SW480 (cell line): ENCODE measurements at places on chromosomes 11 and 22.

GRCh38 chr22:47322854-47323253 is 560.4 kb downstream of the TBC1D22A start:
- no peak for DNase-seq

- DNase-seq: no peak
Measured at GRCh38 chr11:3367221-3367620, 11.7 kb downstream of the ZNF195 start.

DNA sequence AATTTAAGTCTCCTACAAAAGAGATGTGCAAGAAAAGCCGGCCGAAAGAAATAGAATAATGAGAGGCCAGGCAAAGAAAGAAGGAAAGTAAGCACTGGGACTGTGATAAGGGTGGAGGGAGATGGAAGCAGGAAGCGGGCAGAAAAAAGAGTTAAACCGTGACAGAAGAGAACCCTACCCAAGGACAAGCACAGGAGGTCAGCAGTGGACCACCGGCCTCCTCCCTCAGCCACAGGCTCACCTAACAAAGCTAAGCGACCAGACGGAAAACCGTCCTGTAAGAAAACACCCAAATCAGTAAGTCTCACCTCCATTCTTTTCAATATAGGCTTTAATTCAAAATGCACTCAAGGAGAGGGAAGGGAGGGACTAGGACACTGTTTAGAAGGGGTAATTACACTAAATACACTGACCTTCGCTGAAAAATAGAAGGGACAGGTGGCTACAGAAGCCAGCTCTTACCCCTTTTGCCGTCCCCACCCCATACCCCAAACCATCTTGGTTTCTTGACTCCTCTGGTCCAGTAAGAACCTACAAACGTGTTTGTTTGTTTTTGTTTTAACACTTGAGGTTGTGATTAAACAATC is 1.9 kb downstream of the FAM181B start:
- no peak for DNase-seq

DNA sequence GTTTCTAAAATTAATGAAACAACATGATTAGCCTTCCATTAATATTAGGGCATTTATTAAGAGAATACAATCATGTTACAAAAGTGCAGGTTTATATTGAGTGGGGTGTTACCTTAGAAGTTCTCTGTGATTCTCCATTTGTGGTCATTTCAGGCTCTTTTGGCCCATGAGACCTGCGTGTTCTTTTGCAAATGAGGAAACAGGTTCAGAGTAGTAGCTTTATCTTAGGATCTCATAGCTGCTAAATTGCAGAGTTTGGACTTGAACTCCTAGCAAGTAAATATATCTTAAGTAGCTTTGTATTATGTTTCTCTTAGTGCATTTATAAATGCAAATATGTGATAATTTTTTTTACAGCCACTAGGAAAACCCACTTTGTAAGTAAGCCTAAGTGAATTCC is 18.3 kb downstream of the FAR1 start:
- no peak for DNase-seq

DNA sequence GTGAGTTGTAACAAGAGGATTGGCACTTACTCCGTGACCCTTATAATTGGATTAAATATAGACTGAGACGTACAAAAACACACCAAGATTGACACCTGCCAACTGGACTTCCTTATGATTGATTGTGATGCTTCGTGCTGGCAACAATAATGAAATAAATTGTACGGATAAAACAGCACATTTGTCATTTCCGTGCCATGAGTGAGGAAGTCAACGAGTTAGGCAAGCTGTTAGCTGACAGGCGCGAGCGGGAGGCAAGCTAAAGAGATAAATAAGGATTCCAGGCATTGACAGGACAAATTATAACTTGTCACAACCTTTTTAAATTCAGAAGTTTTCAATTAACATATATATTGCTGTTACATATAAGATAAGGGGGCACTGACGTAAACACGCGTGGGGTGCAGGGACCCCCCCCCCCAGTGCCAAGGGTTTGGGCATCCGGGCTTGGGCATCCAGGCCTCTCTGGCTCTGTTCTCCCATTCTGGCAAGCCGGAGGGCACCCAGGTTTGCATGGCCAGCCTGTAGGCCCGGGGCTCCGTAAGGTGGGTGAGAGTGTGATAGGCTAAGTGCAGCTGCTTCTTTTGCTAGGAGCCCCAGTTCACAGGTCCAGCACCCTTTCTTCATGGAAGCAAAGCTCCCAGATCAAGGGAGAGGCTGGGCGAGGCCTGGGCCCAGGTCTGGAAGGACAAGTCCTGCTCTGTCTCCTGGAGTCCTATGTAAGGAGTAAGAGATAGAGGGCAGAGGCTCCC is 11.2 kb upstream of the PAX6 start:
- DNase-seq: no peak

GRCh38 chr22:29871684-29872083 is 11.3 kb upstream of the MTMR3 start:
- DNase-seq: no peak

DNA sequence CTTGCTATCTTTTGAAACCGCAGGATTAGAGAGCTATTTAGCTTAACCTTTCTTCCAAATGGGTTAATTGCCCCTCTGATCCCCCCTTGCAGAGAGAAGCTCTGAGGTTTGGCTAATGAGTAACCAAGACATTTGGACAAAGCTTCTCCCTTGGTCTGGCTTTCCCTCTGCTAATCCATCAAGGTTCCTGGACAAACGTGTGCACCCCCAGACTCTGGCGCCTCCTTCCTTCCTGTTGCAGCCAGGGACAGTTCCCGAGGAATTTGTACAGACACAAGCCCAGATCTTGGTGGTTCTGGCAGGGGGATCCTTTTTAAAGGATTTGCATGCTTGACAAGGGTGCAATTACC is 1.6 kb downstream of the KIAA1671 start:
- no peak for DNase-seq

GRCh38 chr11:69033431-69033830 is 15.3 kb upstream of the TPCN2 start:
- no peak for DNase-seq

- DNase-seq: peak; percentile 41
Measured at GRCh38 chr11:118180300-118180703, 3.9 kb upstream of the SCN2B start.

GRCh38 chr11:2867142-2867541 is 18.4 kb downstream of the CDKN1C start:
- DNase-seq: no peak

DNA sequence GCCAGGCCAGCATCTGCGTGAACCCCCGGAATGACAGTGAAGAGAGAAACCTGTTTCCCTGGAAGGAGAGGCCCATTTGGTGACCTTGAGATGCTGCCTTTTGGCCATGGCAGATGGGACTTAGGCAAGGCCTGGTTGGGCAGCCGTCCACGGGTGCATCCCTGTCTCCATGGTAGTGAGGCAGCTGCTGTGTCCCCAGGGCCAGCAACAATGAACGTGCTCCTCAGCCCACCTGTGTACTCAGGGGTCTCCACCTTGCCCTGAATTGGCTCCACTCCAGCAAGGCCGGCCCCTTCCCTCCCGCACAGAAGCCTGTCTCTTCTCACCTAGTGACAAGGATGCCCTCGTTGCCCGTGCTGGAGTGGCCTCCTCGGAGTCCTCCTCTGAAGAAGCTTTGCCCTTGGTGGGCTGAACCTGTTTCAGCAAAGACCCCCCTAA is 441.1 kb downstream of the TBC1D22A start:
- no peak for DNase-seq

- no peak for DNase-seq
Measured at GRCh38 chr11:75242722-75243600, 2.4 kb downstream of the TPBGL start.

DNA sequence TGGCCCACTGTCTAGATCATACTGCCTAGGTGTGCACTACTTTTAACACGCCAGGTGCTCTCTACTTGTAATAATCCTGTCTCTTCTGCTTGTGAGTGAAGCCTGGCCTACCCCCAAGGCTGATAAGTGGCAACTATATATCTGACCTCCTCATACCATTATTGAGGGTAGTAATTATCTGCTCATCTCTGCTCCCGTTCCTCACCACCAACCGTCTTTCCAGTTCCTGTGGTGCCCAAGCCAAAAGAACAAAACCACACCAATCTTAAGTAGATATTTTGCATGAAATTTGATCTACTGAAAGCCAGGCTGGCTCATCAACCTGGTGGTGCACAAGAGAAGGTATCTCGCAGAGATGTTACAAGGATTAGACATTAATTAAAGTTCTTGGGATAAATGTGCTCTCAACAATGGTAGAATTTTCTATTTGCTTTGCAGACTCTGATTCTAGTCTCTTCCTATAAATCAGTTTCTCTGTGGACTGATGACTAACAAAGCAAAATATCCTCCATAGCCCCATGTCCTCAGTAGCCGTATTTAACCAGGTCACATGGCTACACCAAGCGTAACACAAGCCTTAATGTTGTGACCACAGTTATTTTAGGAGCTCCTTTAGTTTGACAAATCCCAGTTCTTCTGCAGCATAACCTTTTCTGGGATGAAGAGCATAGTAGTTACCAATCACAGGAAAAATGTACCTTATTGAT is 267.2 kb downstream of the NTM start:
- DNase-seq: no peak

DNA sequence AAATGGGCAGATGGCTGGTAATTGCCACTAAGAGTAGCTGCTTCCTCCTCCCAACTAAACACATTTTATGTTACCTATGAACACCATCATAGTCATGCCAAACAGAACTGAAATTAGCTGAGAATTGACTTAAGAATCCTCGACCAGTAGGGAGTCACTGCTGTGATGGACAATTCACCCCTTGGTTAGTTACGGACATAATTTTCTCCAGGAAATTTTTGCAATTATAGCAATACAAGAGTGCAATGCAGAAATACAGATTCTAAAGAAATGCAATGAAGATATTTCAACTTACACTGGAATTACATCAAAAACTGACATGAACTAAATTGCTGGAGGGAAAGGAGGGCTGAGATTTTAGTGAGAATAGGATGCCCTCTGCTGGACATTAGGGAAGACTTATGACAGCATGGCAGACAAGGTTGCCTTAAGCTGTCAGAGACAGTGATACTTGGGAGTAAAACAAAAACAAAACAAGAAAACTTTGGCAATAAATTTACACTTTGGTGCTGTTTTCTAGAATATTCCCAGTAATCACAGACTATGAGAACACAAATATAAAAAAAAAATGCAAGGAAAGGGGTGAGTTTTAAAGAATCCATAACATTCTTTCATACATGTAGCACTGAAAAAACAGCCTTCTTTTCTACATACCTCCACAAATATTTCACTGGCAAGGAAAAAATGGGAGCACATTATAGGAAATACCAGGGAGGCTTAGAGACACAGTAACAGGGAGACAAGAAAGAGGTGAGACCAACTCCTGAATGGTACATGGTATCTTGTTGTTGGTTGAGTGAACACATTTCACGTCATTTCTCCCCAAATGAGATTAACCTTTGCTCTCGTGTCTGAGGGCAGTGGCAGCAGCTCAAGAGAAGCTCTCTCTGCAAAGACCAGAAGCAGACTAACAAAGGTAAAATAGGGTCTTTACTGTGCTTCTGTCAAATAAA is 11.2 kb upstream of the PPP2R1B start:
- peak; percentile 74 for DNase-seq

DNA sequence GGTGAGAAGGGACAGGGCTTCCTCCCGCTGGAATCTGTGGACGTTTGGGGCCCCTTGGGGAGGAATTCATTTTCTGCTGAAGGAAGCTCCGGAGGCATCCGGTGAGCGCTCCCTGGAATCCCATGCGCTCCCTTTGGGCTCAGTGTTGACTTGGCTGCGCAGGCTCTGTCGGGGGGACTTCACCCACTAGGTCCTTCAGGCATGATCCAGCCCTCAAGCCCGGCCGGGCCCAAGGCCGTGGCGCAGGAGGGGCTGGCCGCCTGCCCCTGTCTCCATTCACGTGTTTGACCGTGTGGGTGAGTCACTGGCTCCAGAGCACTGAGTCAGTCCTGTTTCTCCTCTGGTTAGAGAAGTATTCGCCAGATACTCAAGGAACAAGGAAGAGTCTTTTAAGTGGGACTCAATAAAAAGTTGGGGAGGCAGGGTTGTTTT is 1.4 kb downstream of the CTTN start:
- peak; percentile 17 for DNase-seq

- no peak for DNase-seq
Measured at GRCh38 chr22:33299245-33299956, 241.2 kb upstream of the SYN3 start.

- DNase-seq: peak; percentile 60
Measured at GRCh38 chr11:19279451-19279850, 38.7 kb upstream of the E2F8 start.

DNA sequence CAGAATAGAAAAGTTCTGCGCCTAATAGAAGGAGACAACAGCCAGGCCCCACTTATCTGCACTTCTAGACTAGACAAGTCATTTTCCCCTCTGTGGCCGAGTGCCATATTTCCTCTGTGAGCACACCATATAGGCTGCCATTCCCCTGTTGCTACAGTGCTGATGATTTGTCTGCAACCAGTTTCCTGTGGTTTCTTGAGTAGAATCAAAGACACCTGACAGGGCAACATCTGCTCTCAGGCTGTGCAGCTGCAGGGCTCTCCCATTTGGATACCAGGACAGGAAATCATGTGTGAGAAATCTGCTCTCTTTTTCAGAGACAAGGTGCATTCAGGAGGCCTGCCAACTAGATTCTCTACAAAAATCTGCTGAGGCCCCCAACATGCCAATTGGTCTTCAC is 879.3 kb downstream of the DLG2 start:
- no peak for DNase-seq

DNA sequence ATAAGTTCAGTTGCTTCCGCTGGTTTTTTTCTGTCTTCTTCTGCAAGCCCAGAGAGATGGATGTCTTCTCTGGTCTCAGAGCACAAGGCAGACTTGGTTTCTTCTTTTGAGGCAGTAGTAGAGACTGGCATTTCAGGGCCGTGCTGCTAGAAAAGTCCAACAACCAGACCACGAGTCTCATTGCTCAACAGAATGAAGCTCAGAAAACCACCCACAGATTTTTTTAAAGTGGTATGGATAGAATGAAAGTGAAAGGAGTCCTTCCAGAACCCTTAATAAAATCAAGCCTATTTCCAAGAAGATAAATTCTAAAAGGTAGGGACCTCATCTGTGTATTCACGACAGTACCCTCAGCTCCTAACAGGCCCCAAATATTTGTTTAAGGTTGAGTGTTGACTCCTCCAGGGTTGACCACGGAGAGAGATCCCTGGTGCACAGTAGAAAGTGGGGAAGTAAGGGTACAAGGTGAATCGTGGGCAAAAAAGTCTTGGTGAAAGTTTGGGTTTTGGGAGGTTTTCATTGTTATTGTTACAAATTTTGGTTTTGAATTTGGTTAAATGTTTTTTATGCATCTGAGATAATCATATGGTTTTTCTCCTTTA is 43.6 kb upstream of the DDX6 start:
- DNase-seq: no peak

- no peak for DNase-seq
Measured at GRCh38 chr11:107018902-107019493, 722 bp upstream of the GUCY1A2 start.
